Activated CD8-positive, alpha-beta T cell treated with anti-CD3 and anti-CD28 coated beads for 36 hours (primary cell): ENCODE measurements at places on chromosomes 11 and 22. TPM values are rescaled to one million over a fixed set of nuclear protein-coding genes. Genes with fewer than 3 reads are reported as not detected.
A peak's percentile ranks its signal among the peaks of the same experiment; 100 is the strongest.

GRCh38 chr22:39478441-39478850 lies 21.6 kb downstream of the MGAT3 start:
- H3K36me3 ChIP-seq: no peaks in the 10 kb centered on the region
- peak; percentile 37 for DNase-seq
- no peak overlapping the region for H3K4me3 ChIP-seq
- no peaks in the 10 kb centered on the region for H3K27me3 ChIP-seq
- no peaks in the 10 kb centered on the region for H3K4me1 ChIP-seq

GRCh38 chr11:44568331-44568657 lies 2.8 kb downstream of the CD82 start:
- peak overlapping the region; percentile 82 for H3K4me3 ChIP-seq
- peaks cover 72% of the 10 kb centered on the region for H3K36me3 ChIP-seq
- peaks cover 64% of the 10 kb centered on the region for H3K4me1 ChIP-seq
- H3K27me3 ChIP-seq: no peaks in the 10 kb centered on the region

DNA sequence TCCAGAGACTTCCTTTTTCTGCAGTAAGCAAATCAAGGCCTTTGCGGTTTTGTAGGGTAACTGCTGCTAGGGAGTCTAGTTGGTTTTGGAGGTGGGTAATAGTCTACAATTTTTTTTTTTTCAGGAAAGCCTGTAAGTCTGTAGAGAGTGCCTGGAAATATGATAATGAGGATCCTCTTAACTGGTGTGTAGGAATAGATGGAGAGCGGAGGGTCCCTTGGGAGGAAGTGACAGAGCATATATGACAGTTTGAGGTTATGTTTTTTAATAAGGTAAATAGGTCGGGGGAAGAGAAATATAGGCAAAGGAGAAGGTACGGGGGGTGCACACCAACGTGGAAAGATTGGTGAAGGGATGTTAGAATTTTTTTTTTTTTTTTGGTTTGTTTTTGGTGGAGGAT lies 25.9 kb downstream of the ZNF195 start:
- DNase-seq: no peak
- H3K27ac ChIP-seq: no peak overlapping the region
- H3K36me3 ChIP-seq: peaks cover 24% of the 10 kb centered on the region

GRCh38 chr22:38733329-38733723 lies 22.5 kb downstream of the SUN2 start:
- peak overlapping the region; percentile 69 for H3K27ac ChIP-seq
- peaks cover 49% of the 10 kb centered on the region for H3K36me3 ChIP-seq
- peak overlapping the region; percentile 3 for H3K4me3 ChIP-seq

GRCh38 chr11:67118181-67118766 lies 789 bp upstream of the KDM2A start:
- peak overlapping the region; percentile 83 for H3K27ac ChIP-seq
- peak; percentile 68 for DNase-seq
- peaks cover 21% of the 10 kb centered on the region for H3K36me3 ChIP-seq
- H3K4me3 ChIP-seq: peak overlapping the region; percentile 70
- peaks cover 33% of the 10 kb centered on the region for H3K4me1 ChIP-seq
- no peaks in the 10 kb centered on the region for H3K27me3 ChIP-seq

Gene APOBEC3H
- total RNA-seq: 6.8 TPM

Gene SOX6
- not detected for total RNA-seq

- peaks cover 33% of the 10 kb centered on the region for H3K4me1 ChIP-seq
- DNase-seq: no peak
- H3K4me3 ChIP-seq: peak overlapping the region; percentile 92
- peak overlapping the region; percentile 90 for H3K27ac ChIP-seq
- H3K36me3 ChIP-seq: peaks cover 20% of the 10 kb centered on the region
Measured at GRCh38 chr11:128693416-128693712, 508 bp upstream of the FLI1 start.

DNA sequence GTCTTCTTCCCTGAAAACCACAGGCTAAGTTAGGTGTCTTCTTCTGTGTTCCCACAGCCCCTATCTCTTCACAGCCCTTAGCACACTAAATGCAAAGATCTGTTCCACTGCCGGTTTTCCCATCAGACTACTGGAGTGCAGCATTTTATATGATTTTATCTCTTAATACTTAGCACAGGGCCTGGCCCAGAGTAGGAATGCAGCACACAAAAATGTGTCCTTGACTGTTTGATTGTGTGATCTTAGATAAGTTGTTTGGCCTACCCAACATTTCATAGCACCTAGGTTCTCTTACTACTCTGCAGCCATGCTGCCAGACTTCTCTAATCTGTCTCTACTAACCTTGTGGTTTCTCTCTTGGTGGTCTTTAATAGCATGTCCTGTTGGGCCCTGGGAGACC lies 54.1 kb upstream of the RRM1 start:
- H3K4me3 ChIP-seq: no peak overlapping the region
- peaks cover 29% of the 10 kb centered on the region for H3K4me1 ChIP-seq
- DNase-seq: no peak
- H3K36me3 ChIP-seq: peaks cover 13% of the 10 kb centered on the region

- no peak for DNase-seq
- no peaks in the 10 kb centered on the region for H3K27me3 ChIP-seq
- no peak overlapping the region for H3K27ac ChIP-seq
- no peak overlapping the region for H3K4me3 ChIP-seq
- H3K4me1 ChIP-seq: no peaks in the 10 kb centered on the region
Measured at GRCh38 chr11:103928040-103928801, 108.2 kb upstream of the DDI1 start.

DNA sequence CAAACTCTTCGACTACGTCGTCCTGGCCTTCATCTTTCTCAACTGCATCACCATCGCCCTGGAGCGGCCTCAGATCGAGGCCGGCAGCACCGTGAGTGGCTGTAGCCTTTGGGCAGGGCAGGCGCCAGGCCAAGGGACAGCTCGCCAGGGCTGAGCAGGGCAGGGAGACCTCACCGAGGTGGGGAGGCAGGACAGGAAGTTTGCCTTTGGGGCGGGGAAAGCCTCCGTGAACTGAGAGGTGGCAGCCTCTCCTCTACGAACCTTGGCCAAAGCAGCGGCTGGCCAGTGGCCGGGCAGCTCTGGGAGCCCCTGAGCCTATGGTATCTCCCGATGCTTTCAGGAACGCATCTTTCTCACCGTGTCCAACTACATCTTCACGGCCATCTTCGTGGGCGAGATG lies 93.2 kb downstream of the CACNA1I start:
- no peak overlapping the region for H3K4me3 ChIP-seq
- no peak overlapping the region for H3K27ac ChIP-seq
- DNase-seq: no peak
- H3K27me3 ChIP-seq: peaks cover 12% of the 10 kb centered on the region
- H3K4me1 ChIP-seq: peaks cover 19% of the 10 kb centered on the region

DNA sequence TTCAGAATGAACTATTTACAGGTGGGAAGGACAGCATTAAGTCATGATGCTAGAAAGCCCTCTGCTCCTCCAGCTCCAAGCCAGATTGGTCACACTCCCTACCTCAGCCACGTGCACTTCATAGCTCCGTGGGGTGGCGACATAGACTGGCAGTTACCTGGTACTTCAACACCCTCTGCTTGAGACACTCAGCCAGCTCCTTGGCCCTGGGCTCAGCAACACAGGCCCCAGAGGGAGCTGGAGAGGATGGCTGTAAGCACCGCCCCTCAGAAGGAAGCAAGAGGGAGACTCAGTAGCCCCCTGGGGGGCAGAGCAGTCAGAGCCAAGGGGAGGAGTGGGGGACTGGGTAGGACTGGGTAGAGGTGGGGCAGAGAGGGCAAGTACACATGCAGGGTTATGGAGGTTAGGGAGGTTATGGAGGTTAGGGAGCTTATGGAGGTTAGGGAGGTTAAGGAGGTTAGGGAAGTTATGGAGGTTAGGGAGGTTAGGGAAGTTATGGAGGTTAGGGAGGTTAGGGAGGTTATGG lies 102.1 kb upstream of the BID start:
- H3K27ac ChIP-seq: no peak overlapping the region
- no peaks in the 10 kb centered on the region for H3K27me3 ChIP-seq
- H3K4me3 ChIP-seq: no peak overlapping the region
- H3K36me3 ChIP-seq: peaks cover 1% of the 10 kb centered on the region
- DNase-seq: no peak

Gene VPS37C
- total RNA-seq: 7.2 TPM

GRCh38 chr11:79564288-79564925 lies 123.6 kb upstream of the TENM4 start:
- H3K27ac ChIP-seq: no peak overlapping the region
- H3K27me3 ChIP-seq: no peaks in the 10 kb centered on the region
- H3K36me3 ChIP-seq: no peaks in the 10 kb centered on the region
- no peak for DNase-seq
- H3K4me1 ChIP-seq: no peaks in the 10 kb centered on the region
- H3K4me3 ChIP-seq: no peak overlapping the region

DNA sequence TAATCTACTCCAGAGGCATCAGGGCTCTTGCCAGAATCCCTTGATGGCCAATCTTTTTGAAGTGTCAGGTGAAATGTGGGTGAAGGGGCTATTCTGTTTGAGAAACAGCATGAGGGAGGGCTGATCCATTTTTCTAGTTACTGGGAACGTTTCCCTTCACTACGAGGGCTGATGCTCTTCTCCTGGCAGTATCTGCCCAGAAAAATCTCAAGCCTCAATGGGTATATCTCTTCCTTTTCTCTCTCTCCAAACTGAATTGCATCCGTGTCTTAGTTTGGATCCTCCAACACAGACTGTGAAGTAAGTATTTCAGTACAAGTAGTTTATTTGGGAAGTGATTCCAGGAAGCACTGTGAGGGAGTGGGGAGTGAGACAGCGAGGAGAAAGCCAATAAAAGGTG lies 113.0 kb upstream of the NAV2 start:
- no peak for DNase-seq
- no peak overlapping the region for H3K4me3 ChIP-seq
- H3K27ac ChIP-seq: no peak overlapping the region
- H3K4me1 ChIP-seq: no peaks in the 10 kb centered on the region
- H3K27me3 ChIP-seq: peaks cover 5% of the 10 kb centered on the region

Gene KRTAP5-7
- not detected for total RNA-seq

- H3K36me3 ChIP-seq: no peaks in the 10 kb centered on the region
- no peak overlapping the region for H3K27ac ChIP-seq
- peaks cover 5% of the 10 kb centered on the region for H3K27me3 ChIP-seq
Measured at GRCh38 chr22:27116312-27117086, 459.1 kb downstream of the MIAT start.

DNA sequence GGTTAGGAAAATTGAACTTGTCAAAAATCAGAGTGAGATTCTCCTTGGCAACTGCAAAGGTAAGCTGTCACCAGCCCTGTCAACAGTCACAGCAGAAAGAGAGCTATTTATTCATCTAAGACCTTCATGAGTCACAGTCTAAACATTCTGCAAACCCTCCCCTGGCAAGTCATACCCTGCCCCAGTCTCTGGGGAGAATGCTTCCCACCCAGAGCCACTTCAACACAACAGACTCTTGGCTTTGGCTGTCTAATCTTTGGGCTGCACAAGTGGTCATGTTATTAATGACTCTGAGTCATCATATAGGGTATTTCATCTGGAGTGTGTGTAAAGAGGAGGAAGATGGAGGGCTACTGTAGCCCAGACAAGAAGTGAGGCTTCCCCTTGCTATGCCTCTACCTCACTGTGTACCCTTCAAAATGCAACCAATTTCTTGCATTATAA lies 153.4 kb downstream of the CCDC34 start:
- H3K27ac ChIP-seq: no peak overlapping the region
- H3K27me3 ChIP-seq: peaks cover 9% of the 10 kb centered on the region
- H3K4me3 ChIP-seq: no peak overlapping the region
- H3K4me1 ChIP-seq: no peaks in the 10 kb centered on the region
- H3K36me3 ChIP-seq: no peaks in the 10 kb centered on the region

DNA sequence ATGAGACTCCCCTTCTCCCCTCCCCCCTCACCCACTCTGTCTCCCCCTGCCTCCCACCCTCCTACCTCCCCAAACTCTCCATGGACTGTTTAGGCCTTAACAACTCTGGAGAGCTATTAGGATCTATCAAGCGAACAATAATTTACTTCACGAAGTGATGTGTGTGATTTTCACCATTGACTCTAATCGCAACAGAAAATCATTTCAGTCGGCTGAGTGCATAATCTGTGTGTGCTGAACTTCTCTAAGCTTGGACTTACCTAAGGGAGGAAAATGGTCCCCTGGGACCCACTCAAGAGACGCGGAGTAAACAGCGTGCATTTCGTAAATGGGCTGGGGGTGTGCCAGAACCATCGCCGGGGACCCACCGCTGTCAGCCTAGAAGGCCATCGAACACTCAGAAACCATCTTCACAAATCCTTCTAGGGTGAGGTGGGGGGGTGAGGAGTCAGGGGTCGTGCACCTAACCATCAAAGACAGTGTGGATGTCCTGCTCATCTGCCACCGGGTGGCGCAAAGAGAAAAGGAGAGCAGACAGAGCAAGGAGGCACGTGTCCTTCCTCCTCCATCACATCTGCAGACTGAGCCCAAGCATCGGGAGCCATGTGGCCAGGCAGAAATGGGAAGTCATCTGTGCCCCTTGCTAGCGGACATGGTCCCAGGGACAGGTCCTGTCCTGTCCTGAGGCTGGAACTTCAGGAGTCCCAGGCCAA lies 62.1 kb upstream of the NUP50 start:
- no peaks in the 10 kb centered on the region for H3K4me1 ChIP-seq
- no peaks in the 10 kb centered on the region for H3K36me3 ChIP-seq
- peak; percentile 64 for DNase-seq
- H3K27me3 ChIP-seq: peaks cover 9% of the 10 kb centered on the region
- H3K4me3 ChIP-seq: no peak overlapping the region
- H3K27ac ChIP-seq: no peak overlapping the region

- DNase-seq: no peak
- peaks cover 55% of the 10 kb centered on the region for H3K4me1 ChIP-seq
- H3K36me3 ChIP-seq: peaks cover 11% of the 10 kb centered on the region
- H3K4me3 ChIP-seq: no peak overlapping the region
Measured at GRCh38 chr11:9251311-9251710, 13.8 kb downstream of the DENND5A start.

Gene GGTLC2
- total RNA-seq: not detected

GRCh38 chr11:27842290-27842689 lies 142.0 kb upstream of the BDNF start:
- H3K4me1 ChIP-seq: no peaks in the 10 kb centered on the region
- DNase-seq: no peak
- H3K27ac ChIP-seq: no peak overlapping the region
- no peak overlapping the region for H3K4me3 ChIP-seq
- no peaks in the 10 kb centered on the region for H3K36me3 ChIP-seq

GRCh38 chr11:81772166-81772565 lies 961.5 kb downstream of the FAM181B start:
- peaks cover 1% of the 10 kb centered on the region for H3K27me3 ChIP-seq
- H3K27ac ChIP-seq: no peak overlapping the region
- no peaks in the 10 kb centered on the region for H3K4me1 ChIP-seq
- no peak for DNase-seq
- H3K4me3 ChIP-seq: no peak overlapping the region

GRCh38 chr11:122345586-122345985 lies 229.6 kb upstream of the BLID start:
- H3K4me1 ChIP-seq: no peaks in the 10 kb centered on the region
- H3K4me3 ChIP-seq: no peak overlapping the region
- no peak overlapping the region for H3K27ac ChIP-seq
- no peaks in the 10 kb centered on the region for H3K27me3 ChIP-seq
- no peaks in the 10 kb centered on the region for H3K36me3 ChIP-seq

Gene CHRNA10
- total RNA-seq: 1.0 TPM

Gene DTX4
- total RNA-seq: 0.29 TPM
